ENCODE measurements at places on chromosomes 7 and 10.

DNA sequence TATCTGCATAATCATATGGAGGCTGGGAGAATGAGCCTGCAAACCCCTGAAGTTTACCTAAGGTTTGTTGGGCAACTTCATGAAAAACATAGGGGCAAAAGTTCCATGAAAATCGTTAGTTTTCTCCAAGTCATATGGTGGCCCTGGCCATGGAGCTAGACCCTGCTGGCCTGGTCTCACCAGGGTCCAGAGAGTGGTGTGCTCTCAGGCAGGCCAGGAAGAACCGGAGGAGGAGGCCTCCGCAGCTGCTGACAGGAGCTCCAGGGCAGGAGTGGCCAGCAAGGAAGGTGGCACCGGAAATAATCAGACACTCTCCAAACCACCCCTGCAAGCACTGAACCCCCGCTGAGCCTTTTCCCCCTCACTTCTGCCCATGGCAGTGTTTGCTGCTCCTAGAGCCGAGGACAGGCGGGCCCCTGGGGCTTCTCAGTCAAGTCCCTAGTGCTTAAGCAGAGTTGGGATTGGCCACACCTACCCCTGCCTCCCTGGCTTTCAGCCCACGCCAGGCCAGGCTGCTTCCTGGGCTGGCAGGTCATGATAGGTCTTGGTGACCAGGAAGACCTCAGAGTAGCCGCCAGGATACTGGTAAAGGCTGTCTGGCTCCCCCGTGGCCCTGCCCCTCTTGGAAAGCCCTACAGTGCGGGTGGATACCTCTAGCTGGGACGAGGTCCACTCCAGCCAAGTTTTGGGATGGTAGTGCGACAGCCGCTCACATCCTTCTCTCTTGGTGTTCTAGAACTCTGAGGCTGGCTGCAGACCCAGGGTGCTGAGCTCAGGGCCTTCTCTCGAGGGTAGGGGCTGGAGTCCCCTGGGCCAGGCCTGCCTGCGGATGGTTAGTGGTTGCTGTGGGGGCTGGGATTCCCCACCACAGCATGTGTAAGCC is 242.8 kb downstream of the MGMT start:
- no peak for DNase-seq

DNA sequence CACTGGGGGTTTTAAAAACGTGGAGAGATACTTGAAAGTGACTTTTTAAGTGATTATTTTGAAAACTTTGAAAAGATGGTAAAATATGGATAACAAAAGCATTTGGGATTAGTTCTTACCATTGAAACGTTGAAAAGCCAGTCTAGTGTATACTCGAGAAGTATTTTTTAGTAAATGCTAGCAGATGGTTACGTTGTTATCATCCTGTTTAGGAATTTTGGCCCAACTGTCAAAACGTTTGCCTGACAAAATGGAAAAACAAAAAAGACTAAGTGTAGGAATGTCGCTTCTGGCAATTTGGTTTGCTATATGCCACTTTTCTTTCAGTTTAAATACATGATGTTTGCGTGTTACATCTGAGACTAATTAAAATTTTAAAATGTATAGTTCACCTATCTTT is 1.2 kb downstream of the RBM33 start:
- DNase-seq: no peak

GRCh38 chr10:6033954-6034353 is 28.2 kb downstream of the IL2RA start:
- DNase-seq: no peak

DNA sequence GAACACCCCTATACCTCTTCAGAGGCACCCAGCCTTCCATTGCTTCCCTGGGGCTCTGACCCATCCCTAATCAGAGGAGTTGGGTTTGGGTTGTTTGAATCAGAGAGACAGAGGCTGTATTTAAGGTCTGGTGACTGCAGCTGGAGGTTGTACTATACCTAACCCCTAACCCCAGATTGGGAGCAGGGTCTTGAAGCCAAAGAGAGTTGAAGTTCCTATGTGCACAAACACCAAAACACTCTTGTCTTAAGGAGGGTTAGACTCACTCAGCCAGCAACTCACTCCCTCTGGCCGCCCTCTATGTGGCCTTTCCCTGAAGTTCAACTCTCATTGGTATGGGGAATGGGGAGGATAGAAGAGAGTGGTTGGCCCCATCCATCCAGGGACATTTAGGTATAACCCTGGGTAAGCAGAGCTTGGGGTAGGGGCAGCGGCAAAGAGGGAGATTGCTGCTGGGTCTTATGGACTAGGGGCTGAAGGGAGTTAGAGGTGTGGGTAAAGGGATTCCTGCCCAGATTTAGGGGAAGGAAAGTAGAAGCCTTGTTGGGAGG is 80.0 kb downstream of the PAX2 start:
- DNase-seq: no peak

GRCh38 chr7:2012981-2013380 is 219.8 kb downstream of the MAD1L1 start:
- no peak for DNase-seq

GRCh38 chr7:39709029-39709428 is 85.7 kb downstream of the RALA start:
- DNase-seq: no peak

DNA sequence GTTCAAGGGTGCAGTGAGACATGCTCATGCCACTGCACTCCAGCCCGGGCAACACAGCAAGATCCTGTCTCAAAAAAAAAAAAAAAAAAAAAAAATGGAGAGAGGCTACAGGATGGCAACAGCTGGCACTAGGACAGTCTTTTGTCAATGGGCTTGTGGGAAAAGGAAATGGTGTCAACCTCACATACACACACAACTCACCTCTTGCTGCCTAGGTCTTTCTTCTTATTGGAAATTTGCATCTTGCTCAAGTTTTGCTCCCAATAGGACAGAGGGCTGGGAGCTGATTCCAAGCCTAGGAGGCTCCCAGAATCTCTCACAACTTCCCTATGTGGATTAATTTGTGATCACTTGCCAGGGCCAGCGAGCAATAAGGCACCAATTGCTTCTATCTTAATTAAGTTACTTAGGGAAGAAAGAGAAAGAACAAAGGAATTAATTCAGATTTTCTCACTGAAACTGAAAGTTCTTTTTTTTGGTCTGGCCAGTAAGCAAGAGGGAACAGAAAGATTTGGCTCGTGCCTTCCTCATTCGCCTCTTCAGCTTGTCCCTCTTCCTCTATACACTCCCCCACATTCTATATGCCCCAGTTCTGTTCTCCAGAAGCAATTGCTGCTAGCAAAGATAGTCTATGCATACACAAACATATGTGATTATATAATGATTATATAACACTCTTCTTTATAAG is 33.8 kb downstream of the MAP3K8 start:
- no peak for DNase-seq

GRCh38 chr10:81179805-81180452 is 642.2 kb downstream of the SH2D4B start:
- peak; percentile 2 for DNase-seq

- DNase-seq: no peak
Measured at GRCh38 chr7:140021603-140022002, 41.1 kb downstream of the PARP12 start.

GRCh38 chr7:115476671-115477181 is 553.8 kb downstream of the TFEC start:
- no peak for DNase-seq
